Adipocyte (in vitro differentiated cells): ENCODE measurements at places on chromosomes 4 and X.

GRCh38 chrX:39692796-39693195 lies 405.0 kb downstream of the BCOR start:
- DNase-seq = no peak

- no peak for DNase-seq
Measured at GRCh38 chrX:10022580-10023245, 55.6 kb downstream of the CLDN34 start.

- no peak for DNase-seq
Measured at GRCh38 chr4:8079031-8079885, 79.4 kb downstream of the ABLIM2 start.

GRCh38 chr4:186701273-186701672 lies 22.4 kb downstream of the FAT1 start:
- DNase-seq = peak; percentile 50

- no peak for DNase-seq
Measured at GRCh38 chr4:18914182-18914581, 892.6 kb upstream of the LCORL start.

GRCh38 chr4:16687011-16687410 lies 211.4 kb downstream of the LDB2 start:
- no peak for DNase-seq

DNA sequence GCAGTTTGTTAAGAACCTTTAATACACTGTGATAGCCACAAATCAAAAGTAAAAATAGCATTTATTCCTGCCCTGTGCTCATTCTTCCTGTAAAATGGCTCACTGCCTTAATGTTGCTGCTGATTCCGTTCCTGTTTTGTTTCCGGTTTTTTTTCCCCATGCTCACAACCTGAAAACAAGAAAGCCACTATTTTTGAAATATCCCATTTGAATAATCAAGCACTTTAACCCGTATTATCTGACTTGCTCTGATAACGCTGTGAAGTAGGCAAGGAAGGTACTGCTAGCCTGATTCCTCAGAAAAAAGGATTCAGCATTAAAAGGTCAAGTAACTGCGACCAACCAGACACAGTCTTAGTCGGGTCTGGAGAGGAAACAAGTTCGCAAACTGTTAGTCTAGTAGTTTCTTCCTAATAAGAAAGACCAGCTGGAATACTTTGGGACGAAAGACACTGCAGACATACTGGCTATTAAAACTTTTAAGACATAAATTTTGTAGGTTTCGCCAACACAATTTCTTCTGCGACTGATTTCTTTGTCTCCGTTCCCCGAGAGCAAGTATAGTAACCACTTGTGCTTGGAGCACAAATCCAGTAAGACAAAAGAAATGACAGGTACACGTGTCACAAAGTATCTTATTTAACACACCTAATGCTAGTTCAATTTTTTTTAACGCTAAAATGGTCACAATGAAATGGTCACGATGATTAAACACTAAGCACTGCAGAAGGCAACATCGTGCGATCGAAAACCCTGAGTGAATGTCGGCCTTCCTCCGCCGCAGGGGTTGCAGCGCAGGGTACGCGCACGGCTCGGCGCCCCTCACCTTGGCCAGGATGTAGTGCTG lies 802 bp downstream of the COX18 start:
- DNase-seq = peak; percentile 52

DNA sequence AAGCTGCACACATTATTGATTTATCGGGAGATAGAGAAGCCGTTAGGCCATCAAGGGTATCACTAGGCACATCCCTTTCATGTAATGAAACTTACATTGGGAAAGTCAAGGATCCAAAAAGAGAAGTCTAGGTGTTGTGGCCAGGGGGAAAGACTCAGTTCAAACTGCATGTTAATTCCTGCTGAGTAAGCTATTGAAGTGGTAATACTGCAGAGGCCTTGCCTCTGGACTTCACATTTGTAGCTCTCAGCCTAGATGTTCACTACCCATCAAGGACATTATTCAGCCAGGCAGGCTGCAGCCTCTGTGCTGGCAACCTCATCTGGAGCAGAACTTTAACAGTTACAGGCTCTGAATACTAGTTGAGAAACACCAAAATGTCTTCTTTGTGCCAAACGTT lies 2094.5 kb upstream of the AGA start:
- no peak for DNase-seq
